ENCODE measurements at places on chromosomes 4 and X.

DNA sequence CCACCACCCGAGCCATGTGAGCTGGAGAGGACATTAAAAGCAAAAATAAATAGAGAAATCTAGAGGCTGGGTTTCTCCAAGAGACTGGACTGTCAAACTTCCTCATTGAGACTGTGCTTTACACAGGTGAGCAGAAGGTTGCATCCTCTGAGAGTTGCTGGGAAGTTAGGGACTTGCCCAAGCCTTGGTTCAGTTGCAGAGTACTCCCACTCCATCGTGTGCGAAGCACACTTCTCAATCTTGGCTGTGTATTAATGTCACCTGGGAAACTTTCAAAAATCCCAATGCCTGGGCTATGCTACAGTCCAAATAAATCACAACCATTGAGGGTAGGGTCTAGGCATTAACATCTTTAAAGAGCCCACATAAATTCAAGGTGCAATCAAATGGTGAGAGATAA is 89.2 kb downstream of the ZNF330 start:
- no peak for DNase-seq

DNA sequence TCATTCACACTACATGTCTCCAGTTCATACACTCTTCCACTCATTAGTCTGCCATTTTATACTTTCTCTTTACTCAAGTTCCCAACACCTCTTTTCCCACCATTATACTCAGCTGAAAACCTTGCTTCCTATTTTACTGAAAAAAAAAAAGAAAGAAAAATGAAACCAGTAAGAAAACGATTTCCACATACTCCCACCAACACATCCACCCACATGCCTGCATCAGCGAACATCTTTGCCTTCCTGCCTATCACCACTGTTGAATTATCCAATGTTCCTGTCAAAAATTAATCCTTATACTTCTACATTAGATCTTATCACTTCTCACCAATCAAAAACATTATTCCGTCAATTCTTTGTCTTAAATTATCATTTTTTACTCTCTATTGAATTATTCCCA is 188.1 kb upstream of the FAM241A start:
- DNase-seq: no peak

DNA sequence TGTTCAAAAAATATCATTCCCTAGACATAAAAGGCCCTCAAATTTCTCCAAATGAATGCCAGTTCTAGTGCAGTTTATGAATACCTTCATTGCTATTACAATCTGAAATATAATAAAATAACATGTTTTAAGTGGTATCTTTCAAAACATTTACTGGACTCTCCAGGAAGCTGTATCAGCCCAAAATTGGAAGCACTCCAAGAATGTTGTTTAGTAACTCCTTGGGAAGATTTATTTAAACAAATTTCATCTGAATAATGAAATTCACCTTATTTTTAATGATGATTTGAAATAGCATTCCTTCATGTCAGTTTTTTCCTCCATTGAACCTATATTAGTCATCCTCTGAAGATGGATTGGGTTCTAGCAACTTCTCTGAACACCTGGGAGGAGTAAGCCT is 217.2 kb upstream of the PCDH18 start:
- DNase-seq: no peak

GRCh38 chr4:177569434-177569833 is 127.2 kb upstream of the AGA start:
- DNase-seq: no peak

GRCh38 chr4:99323756-99324155 is 2.6 kb upstream of the ADH1B start:
- DNase-seq: no peak

- no peak for DNase-seq
Measured at GRCh38 chrX:54447461-54447860, 7.3 kb downstream of the TSR2 start.

DNA sequence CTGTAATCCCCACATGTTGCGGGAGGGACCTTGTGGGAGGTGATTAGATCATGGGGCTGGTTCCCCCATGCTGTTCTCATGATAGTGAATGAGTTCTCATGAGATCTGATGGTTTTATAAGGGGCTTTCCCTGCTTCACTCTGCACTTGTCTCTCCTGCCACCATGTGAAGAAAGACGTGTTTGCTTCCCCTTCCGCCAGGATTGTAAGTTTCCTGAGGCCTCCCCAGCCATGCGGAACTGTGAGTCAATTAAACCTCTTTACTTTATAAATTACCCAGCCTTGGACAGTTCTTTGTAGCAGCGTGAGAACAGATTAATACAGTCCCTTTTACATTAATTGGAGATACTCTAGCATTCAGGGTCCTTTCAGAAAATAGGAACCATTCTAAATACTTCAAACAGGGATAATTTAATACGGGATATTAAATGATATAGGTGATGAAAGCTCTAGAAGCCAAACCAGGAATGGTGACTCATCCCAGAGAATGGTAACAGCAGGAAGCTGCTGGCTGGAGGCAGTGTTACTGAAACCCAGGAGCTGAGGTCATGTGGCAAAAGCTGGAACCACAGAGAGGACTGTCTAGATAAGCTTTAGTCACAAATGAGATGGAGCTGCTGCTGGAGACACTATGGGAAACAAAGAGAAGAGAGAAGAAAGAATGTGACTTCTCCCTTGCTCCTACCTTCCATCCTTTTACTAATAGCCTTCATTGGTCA is 57.3 kb downstream of the GSTCD start:
- no peak for DNase-seq

GRCh38 chr4:27791640-27792039 is 931.0 kb downstream of the STIM2 start:
- DNase-seq: no peak

- DNase-seq: no peak
Measured at GRCh38 chr4:108060686-108061321, 71.1 kb downstream of the HADH start.

- DNase-seq: no peak
Measured at GRCh38 chrX:64975491-64975890, 759 bp downstream of the ZC4H2 start.

DNA sequence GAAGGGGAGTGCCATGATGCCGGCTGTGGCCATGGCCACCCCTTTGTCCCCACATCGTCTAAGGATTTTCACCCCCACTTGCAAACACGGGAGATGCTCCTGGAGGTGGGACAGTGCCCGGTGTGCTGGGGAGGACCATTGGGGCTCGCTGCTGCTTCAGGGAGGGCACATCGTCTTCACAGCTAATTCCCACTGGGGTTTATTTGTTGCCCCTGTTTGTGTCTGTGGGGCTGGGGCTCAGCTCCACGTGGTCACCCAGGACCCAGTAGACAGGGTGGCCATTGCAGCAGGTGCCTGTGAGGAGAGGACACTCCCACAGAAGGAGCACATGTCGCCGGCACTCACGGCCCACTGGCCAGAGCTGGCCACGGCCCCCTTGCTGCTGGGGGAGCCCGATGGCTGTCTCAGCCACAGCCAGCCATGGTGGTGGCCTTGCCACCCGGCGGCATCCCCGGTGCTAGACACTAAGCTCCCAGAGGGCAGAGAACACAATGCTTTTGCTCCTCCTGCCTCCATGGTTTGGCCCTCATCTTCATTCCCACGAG is 27.8 kb upstream of the GRPEL1 start:
- no peak for DNase-seq

GRCh38 chrX:136260776-136261175 is 9.6 kb upstream of the MAP7D3 start:
- DNase-seq: no peak

GRCh38 chrX:21847342-21847741 is 7.9 kb downstream of the MBTPS2 start:
- no peak for DNase-seq

DNA sequence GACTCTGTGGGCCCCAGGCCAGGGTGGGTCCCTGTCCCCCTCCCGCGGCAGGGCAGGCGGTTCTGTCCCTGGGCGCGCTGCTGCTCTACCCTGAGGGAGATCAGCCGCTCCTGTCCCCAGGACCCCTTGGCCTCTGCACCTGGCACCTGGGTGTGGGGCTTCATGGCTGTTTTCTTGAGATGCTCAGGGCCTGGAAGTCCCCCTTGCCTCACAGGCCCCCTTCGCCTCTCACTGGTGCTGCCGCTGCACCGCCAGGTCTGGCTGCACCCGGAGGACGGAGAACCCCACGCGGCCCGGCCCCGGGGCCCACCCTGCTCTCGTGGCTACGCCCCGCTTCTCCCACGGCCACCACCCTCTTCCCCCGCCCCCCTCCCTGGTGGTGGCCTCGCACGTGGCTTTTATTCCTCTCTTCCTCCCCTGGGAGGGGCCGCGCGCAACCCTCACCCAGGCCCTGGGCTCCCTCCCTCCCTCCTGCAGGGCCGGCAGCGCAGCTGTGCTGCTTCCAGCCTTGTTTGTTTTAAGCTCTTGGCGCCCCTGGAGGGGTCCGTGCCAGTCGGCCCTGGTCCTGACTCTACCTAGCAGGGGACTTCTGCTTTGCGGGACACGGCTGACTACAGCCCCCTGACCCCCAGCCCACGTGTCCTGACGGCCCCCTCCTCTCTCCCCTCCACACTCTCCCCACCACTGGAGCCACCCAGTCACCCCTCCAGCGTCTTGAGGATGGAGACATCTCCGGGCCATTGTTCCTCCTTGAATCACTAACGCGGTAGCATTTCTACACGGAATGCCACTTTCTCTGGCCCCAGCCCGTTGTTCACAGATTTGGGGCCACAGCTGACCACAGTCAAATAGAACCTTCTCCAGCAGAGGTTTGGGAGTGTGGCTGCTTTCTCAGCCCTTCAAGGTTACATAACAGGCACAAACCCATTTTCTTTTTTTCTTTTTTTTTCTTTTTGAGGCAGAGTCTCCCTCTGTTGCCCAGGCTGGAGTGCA is 20.6 kb upstream of the CLDN24 start:
- DNase-seq: no peak

DNA sequence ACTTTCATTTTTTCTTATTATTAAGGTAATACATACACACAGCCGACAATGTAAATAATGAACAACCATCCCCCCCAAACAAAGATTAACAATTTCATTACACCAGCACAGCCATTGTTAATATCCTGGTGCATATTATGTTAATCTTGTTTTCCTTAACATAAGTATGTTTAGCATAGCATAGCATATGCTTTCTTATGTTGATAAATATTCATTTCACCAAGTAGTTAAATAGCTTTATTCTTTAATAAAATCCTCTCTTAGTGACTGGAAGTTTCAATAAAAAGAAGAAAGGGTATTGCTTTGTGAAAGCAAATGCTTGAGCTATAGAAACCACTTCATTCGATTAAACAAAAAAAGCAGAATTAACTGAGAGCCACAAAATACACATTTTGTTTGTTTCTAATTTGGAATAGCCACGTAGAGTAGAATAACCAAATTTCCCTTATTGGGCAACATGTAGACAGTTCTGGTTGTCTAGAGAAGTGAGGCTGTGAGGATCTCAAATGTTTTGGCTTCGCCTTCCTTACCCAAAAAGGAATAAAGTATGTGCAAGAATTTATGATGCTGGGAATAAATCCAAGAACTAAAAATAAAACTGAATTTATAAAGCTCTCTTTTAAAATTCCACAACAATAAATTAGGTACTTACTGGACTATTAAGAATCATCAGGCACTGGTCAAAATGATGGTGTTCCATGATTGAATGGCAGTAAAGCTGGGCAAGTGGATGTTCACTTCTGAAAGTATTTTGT is 118.0 kb downstream of the PDE5A start:
- no peak for DNase-seq

DNA sequence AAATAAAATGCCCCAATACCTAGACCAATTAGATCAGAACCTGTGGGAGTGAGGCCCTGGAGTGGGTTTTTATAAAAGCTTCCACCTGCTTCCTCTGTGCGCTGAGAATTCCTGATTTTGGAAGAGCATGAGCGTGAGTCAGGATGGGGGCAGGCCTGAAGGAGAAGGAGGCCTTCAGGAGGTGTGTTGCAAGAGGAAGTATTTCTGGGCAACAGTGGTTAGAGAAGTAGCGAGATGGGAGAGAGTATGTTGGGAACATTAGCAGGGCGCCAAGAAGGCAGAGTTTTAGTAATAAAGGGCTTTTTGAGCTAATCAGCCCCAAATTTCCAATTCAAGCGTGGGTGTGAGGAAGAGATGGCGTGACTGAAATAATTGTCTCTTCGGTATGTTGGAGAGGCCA is 349.8 kb downstream of the UNC5C start:
- DNase-seq: no peak

GRCh38 chr4:122027203-122027602 is 75.3 kb upstream of the TRPC3 start:
- DNase-seq: no peak

DNA sequence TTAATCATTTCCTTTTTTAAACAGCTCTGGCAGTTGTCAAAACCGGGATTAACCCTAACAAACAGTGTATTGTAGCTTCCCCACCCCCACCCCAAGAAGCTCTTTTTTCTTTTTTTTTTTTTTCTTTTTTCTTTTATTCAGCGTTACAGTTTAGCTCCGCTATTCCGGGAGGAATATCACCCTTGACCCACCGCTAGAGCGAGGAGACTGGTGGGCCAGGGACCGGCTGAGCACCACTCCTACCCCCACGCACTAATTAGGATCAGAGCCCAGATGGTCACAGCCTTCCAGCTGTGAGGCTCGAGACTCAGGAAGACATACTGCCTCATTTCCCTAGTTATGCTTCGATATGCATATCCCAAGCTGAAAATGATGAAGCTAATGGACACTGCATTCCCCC is 2.0 kb downstream of the PARM1 start:
- no peak for DNase-seq

DNA sequence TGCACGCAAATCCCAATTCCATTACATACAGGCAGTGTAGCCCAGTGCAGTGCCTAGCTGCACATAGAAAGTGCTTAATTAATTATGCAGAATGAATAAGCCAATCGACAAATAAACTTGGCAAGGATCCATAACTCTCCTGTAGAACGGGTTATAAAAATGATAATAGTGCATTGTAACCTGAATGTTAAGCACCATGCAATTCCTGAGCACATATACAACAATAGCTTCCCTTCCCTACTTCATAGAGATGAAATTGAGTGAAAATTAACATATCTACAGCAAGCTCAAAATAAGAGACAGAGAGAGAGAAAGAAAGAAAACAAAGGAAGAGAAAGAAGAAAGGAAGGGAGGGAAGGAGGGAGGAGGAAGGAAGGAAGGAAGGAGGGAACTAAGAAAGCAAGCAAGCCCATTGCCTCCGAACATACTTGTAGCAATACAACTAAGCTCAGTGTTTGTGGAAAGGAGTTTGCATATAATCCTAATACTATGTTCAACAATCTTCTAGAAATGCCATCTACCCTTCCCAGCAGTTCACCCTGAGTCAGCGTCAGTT is 1074.0 kb upstream of the LCORL start:
- no peak for DNase-seq

All from cortex of kidney (tissue), 1 donor.